ENCODE measurements at places on chromosomes 12 and 14. TPM values are rescaled to one million over a fixed set of nuclear protein-coding genes. Genes with fewer than 3 reads are reported as not detected.

CLEC2A gene
- not detected for total RNA-seq

DNA sequence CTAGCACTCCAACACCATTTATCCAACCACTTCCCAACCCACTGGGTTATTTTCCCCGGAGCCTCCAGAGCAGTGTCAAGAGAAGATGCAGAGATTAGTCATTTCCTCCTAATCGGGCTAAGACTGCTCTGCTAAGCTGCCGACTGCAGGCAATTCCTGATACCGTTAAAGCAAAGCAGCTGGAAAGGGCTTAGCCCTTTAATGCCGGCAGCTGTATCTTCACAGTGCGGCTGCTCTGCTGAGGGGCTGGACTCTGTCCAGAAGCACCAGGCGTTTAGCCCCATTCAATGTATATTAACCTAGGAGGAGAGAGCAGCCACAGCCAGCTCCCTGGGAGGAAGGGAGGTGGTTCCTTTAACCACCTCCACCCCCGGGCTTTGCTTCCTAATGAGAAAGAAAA lies 11.1 kb downstream of the AQP6 start:
- peaks cover 23% of the 10 kb centered on the region for H3K4me1 ChIP-seq
- no peak for DNase-seq
- peaks cover 5% of the 10 kb centered on the region for H3K27me3 ChIP-seq
- no peak overlapping the region for H3K4me3 ChIP-seq
- no peak overlapping the region for H3K27ac ChIP-seq
- H3K36me3 ChIP-seq, result peaks cover 4% of the 10 kb centered on the region

DNA sequence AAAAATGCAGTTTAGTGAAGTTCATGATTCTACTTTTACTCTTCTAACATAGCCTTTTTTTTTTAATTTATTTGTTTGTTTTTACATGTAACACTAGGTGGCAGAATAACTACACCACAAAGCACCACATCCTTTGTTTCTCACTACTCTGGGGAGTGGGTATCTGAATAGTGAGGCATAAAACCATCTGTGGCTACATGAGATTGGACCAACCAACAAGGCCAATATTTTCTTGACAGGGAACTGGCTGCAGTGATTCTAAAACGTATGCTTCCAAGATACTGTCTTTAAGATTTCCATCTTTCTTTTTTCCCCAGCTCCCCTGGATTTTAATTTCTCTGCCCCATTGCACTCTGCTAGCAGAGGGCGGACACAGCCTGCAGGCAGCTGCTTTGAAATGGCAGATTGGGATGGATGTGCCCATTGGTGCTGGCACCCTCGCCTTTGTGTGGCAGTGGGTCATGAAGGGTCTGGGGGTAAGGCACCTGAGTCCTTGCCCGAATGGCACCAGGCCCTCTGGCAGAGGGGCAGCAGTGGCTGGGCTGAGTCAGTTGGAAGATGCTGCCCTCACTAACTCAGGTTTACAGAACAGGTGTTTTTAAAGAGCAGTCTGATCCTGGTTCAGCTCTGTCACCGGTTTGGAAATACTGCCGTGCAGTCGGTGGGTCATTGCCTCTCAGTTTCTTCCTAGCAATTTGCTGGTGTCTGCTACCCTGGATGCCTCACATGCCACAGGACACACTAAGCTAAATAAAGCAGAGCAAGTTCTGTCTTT lies 429.1 kb downstream of the RAD51B start:
- H3K36me3 ChIP-seq, result no peaks in the 10 kb centered on the region
- no peaks in the 10 kb centered on the region for H3K27me3 ChIP-seq
- H3K4me3 ChIP-seq, result no peak overlapping the region
- peaks cover 79% of the 10 kb centered on the region for H3K4me1 ChIP-seq
- no peak for DNase-seq

- peak overlapping the region; percentile 97 for H3K27ac ChIP-seq
- peaks cover 30% of the 10 kb centered on the region for H3K4me1 ChIP-seq
- DNase-seq, result no peak
- no peaks in the 10 kb centered on the region for H3K36me3 ChIP-seq
These were observed 2.0 kb upstream of the GALC start for GRCh38 chr14:87994974-87995373.

DNA sequence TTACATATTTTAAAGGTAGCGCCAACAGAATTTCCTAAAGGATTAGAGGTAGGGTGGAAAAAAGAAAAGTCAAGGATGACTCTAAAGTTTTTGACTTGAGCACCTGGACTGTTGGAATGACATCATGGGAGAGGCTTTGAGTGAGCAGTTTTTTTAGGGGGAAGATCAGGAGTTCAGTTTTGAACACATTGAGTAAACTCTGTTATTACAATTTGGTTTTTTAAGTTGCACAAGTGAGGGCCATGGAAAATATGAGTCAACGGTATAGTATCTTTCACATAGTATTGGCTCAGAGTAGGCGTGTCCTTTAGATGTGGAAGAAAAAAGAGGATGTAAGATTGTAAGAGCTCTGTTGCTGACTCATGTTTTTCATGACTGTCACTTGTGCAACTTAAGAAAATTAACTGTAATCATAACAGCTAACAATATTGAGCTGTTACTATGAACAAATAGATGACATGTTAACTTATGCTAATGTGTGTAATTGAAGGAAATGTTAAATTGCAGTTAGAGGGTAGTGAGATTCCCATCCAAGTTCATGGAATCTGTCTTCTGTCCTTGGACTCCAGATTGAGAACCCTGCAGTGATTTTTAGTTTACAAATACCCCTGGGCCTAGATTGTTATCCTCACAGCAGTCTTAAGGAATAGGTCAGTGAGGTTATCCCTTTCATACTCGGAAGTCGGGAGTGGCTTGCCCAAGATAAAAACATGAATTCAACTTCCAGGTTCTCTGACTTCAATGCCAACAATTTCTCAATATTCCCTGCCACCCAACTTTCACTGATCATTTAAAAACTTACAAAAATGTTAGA lies 48.2 kb upstream of the ATP2B1 start:
- no peak for DNase-seq
- no peaks in the 10 kb centered on the region for H3K36me3 ChIP-seq
- no peak overlapping the region for H3K4me3 ChIP-seq

DNA sequence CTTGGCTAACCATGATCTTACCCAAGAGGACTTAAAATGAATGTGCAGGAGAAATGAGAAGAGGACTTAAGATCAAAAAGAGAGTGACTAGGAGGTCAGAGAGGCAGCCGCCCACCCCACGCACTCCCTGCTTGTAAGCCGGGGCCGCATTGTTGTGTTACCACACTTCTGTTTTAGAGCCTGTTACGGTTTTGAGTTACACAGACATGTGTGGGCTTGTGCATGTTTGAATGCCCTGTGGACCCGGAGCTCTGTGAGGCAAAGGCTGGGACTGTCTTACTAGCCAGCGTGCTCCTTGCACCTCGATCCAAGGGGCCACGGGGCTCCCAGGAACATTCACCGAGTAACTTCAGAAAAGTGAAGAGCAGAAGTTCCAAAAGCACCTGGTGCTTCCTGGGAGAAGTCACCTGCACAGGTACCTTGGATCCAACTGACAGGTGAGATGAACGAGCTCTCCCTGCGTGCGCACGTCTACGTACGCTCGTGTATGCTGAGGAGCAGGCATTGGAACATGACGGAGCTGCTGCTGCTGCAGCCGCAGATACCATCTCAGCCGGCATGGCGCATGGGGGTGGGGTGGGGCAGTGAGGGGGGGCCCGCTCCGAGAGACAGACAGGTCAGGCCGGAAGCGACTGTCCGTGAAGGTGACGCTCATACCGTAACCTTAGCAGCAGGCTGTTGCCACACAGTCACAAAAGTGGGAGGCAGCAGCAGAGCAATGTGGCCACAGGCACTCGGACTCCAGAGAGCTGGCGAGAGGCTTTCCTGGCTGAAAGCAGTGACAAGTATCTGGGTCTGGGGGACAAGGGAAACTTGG lies 23.7 kb downstream of the SFSWAP start:
- no peak for DNase-seq
- H3K4me3 ChIP-seq, result no peak overlapping the region
- H3K27me3 ChIP-seq, result no peaks in the 10 kb centered on the region
- peaks cover 7% of the 10 kb centered on the region for H3K4me1 ChIP-seq

- H3K27ac ChIP-seq, result no peak overlapping the region
- peaks cover 27% of the 10 kb centered on the region for H3K27me3 ChIP-seq
- H3K4me3 ChIP-seq, result no peak overlapping the region
- no peaks in the 10 kb centered on the region for H3K36me3 ChIP-seq
- no peaks in the 10 kb centered on the region for H3K4me1 ChIP-seq
- no peak for DNase-seq
These were observed 292.4 kb downstream of the NUAK1 start for GRCh38 chr12:105846331-105846730.

DNA sequence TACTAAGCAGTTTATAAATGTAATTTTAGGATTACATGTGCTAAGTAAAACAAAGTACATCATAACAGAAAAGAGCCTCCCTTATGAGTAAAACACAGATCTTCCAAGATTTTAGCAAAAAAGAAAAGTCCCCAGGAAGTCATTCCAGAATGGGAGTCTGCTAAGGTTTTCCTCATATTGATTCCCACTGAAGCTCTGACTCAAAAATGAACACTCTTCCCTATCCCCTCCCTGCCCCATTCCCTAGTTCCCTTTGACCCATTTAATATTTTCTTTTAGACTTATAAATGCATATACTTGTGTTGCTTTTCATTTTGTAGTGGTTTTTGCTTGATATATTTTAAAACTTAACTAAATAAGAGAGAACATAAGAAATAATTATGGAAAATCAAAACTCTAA lies 40.1 kb downstream of the PTGER2 start:
- H3K4me1 ChIP-seq, result peaks cover 15% of the 10 kb centered on the region
- no peaks in the 10 kb centered on the region for H3K36me3 ChIP-seq
- H3K4me3 ChIP-seq, result no peak overlapping the region

- H3K36me3 ChIP-seq, result no peaks in the 10 kb centered on the region
- DNase-seq, result no peak
- H3K4me1 ChIP-seq, result peaks cover 5% of the 10 kb centered on the region
- H3K27ac ChIP-seq, result no peak overlapping the region
These were observed 274.7 kb downstream of the EGLN3 start for GRCh38 chr14:33676135-33676566.

DNA sequence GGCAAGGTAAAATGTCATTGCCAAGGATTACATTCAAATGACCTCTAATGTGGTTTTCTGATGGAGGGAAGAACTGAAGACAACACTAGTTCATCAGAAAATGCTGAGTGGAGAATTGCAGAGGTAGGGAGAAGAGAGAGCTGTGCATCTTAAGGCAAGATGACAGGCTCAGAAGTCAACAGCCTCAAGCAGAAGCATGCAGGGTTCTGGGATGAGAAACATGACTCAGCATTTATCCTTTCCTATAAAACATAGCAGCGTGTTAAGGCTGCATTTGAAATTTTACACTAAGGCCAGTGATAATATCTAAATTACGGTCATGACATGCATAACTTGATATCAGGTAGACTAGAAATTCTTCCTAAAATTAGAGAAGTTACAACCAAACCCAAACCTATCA lies 53.7 kb upstream of the DYRK2 start:
- no peaks in the 10 kb centered on the region for H3K36me3 ChIP-seq
- DNase-seq, result no peak
- H3K27me3 ChIP-seq, result no peaks in the 10 kb centered on the region
- peaks cover 20% of the 10 kb centered on the region for H3K4me1 ChIP-seq
- no peak overlapping the region for H3K27ac ChIP-seq
- no peak overlapping the region for H3K4me3 ChIP-seq

GRCh38 chr14:44149597-44149996 lies 357.5 kb downstream of the FSCB start:
- no peaks in the 10 kb centered on the region for H3K27me3 ChIP-seq
- no peak overlapping the region for H3K4me3 ChIP-seq
- H3K4me1 ChIP-seq, result peaks cover 2% of the 10 kb centered on the region
- H3K27ac ChIP-seq, result no peak overlapping the region
- H3K36me3 ChIP-seq, result no peaks in the 10 kb centered on the region

GRCh38 chr12:132084621-132085290 lies 59.4 kb downstream of the DDX51 start:
- H3K4me3 ChIP-seq, result peak overlapping the region; percentile 87
- no peaks in the 10 kb centered on the region for H3K27me3 ChIP-seq

AKT1 gene
- 151 TPM for total RNA-seq

DNA sequence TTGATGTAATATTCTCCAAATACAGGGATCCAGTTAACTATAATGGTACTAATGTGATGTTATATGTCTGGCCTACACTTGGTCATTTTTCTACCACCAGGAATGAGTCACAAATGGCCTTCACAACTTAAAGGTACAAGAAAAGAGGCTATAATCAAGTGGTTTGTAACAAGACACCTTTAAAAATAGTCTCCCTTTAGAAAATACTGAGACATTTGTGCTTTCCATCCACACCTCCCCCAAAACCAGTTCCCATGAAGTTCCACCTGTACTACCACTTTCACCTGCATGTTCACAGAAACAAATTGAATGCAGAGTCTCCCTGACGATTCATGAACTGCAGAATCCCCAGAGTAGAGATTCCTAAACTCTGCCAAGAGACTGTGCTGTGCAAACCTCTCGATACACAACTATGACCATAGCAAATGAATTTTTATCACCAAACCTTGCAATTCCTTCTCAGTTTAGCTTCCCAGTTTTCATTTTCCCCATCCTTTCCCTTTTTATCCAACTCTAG lies 6.0 kb downstream of the BTG1 start:
- peaks cover 52% of the 10 kb centered on the region for H3K36me3 ChIP-seq
- no peaks in the 10 kb centered on the region for H3K27me3 ChIP-seq
- peaks cover 56% of the 10 kb centered on the region for H3K4me1 ChIP-seq
- H3K4me3 ChIP-seq, result peak overlapping the region; percentile 90

DNA sequence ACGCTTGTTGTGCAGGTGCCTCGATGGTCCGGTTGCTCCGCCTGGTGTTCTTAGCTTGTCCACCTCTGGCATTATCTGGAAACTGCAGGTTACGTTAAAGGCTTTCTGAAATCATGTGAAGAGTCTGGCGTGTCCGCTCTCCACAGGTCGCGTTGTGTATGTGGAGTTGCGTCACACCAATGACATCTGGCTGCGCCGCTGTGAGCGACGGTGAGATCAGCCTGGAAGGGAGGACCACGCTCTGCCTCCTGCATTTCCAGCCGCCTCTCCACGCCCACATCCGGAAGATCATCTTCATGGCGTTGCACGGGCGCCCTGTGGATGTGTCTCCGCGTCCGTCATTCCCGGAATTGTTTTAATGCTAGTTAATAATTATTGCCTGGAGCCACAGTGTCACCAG lies 50.6 kb upstream of the GALNT9 start:
- H3K27me3 ChIP-seq, result peaks cover 26% of the 10 kb centered on the region
- DNase-seq, result no peak
- no peaks in the 10 kb centered on the region for H3K36me3 ChIP-seq
- H3K4me1 ChIP-seq, result no peaks in the 10 kb centered on the region
- H3K27ac ChIP-seq, result no peak overlapping the region

GRCh38 chr14:103540821-103541708 lies 12.1 kb downstream of the TRMT61A start:
- peak overlapping the region; percentile 71 for H3K27ac ChIP-seq
- H3K4me1 ChIP-seq, result no peaks in the 10 kb centered on the region
- DNase-seq, result no peak
- no peaks in the 10 kb centered on the region for H3K36me3 ChIP-seq

- no peaks in the 10 kb centered on the region for H3K27me3 ChIP-seq
- peak overlapping the region; percentile 50 for H3K27ac ChIP-seq
- peaks cover 23% of the 10 kb centered on the region for H3K4me1 ChIP-seq
- H3K36me3 ChIP-seq, result peaks cover 29% of the 10 kb centered on the region
These were observed 46.5 kb downstream of the ITPR2 start for GRCh38 chr12:26786491-26786864.

- H3K4me3 ChIP-seq, result no peak overlapping the region
- no peak for DNase-seq
- peaks cover 14% of the 10 kb centered on the region for H3K4me1 ChIP-seq
- H3K27ac ChIP-seq, result peak overlapping the region; percentile 72
These were observed 160.3 kb upstream of the PELI2 start for GRCh38 chr14:55957950-55958349.

- H3K27ac ChIP-seq, result no peak overlapping the region
- no peak for DNase-seq
- no peak overlapping the region for H3K4me3 ChIP-seq
These were observed 465.4 kb downstream of the NPAS3 start for GRCh38 chr14:33404054-33404453.

GRCh38 chr12:20368114-20368650 lies at the start of gene PDE3A:
Gene PDE3A, plus strand, starts transcription at chr12:20368537. Its CDS starts 748 bp downstream, at chr12:20369285.
- no peaks in the 10 kb centered on the region for H3K27me3 ChIP-seq
- H3K4me3 ChIP-seq, result peak within 1 kb of the TSS; percentile 97
- H3K27ac ChIP-seq, result peak within 1 kb of the TSS; percentile 96
- peak; percentile 67 for DNase-seq
- H3K4me1 ChIP-seq, result peaks cover 53% of the 10 kb centered on the region

Measured in progenitor cell of endocrine pancreas (in vitro differentiated cells).